Cortex of kidney (tissue), 1 donor: ENCODE measurements at places on chromosomes 7 and 10.
A peak's percentile ranks its signal among the peaks of the same experiment; 100 is the strongest.

DNA sequence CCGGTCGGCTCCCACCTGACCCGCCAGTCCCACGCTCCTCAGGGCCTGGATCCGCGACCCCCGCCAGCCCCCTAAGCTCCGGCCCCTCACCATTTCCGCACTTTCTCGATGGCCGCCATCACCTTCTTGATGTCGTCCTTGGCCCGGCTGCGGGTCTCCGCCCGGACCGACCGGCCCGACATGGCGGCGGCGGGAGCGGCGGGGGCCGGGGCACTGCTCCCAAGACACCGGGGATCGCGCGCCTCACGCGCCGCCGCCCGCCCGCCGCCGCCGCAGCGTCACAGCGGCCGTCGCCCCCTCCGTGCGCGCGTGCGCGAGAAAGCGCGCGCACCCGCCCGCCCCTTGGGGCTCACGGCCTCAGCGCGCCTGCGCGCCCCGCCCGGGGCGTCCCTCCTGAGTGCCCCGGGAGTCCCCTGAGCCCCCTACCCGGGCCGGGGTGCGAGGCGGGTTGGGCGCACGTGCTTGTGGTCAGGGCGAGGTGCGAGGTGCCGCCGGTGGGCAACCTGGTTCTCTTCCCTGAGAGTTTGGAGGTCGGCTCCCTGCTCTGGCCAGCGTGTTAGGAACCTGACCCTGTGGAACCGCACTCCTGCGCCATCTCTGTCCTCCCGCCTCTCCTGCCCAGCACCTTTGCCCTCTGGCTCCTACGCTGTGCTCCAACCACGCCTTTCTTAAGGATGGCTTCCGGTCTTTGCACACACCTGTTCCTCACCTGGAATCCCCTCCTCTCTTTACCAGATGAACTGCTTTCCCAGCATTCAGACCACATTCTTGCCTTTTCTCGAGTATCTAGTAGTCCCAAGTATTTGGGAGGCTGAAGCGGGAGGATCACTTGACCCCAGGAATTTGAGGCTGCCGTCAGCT lies at the start of gene BCL7B:
TSS of gene BCL7B (minus strand) at position 294 of the 861 bp plus-strand sequence. CDS start at position 182, 112 bp downstream.
- no peak for DNase-seq

GRCh38 chr10:93080350-93081046 lies 6.8 kb downstream of the CYP26A1 start:
- no peak for DNase-seq

- no peak for DNase-seq
Observed at GRCh38 chr7:136665878-136666509, 202.5 kb upstream of the CHRM2 start.

DNA sequence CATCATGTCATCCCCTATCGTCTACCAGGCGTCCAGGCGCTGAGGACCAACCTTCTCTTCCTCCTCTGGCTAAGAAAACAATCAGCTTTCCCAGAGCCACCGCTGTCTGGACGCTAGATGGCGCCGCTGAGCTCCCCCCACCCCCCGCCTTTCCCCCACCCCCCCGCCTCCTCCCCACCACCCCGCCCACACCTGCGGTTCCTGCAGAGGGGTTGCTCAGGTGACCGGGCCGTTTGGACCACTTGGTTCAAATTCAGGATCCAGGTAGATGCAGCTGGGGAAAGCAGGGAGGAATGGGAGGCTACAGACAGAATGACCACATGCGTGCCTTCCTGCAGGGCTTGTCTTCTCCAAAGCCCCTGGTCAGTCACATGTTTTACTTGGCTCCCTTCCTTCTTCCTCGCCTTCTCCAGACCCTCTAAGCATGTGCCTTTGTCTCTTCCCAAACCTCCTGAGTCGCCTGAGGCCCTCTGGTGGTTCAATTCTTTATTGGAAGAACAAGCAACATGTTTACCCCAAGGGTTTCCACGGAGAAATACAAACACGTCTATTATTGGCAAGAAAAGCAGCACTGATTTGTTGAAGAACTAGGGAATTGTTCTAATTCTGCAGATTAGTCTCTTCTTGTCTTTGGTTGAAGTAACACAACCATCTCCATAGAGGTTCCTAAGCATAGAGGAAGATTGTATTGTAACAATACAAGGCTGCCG lies 24.7 kb downstream of the AOC1 start:
- no peak for DNase-seq

GRCh38 chr7:157615852-157616251 lies 279.0 kb downstream of the DNAJB6 start:
- no peak for DNase-seq

DNA sequence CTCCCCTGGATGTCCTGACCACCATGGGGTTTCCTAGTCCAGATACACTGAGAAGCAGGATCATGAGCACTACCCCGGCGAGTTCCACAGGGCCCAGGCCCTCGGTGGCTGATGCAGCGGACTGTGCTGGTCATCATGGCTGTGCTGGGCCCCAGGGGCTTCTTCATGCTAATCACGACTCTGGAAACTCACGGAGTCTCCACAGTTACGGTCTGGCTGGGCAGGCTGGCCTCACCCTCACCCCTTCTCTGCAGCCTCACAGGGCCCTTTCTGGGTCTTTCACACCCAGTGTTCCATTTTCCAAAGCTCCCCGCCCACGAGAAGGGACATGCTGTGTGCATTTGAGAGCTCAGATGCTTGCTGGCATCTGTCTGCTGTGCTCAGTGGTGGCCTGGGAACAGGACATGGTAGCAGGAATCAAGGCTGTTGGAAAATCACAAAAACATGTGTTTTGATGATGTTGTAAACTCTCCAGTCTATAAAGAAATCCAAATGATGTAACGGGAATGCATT lies 119.0 kb downstream of the PTPN20 start:
- no peak for DNase-seq

DNA sequence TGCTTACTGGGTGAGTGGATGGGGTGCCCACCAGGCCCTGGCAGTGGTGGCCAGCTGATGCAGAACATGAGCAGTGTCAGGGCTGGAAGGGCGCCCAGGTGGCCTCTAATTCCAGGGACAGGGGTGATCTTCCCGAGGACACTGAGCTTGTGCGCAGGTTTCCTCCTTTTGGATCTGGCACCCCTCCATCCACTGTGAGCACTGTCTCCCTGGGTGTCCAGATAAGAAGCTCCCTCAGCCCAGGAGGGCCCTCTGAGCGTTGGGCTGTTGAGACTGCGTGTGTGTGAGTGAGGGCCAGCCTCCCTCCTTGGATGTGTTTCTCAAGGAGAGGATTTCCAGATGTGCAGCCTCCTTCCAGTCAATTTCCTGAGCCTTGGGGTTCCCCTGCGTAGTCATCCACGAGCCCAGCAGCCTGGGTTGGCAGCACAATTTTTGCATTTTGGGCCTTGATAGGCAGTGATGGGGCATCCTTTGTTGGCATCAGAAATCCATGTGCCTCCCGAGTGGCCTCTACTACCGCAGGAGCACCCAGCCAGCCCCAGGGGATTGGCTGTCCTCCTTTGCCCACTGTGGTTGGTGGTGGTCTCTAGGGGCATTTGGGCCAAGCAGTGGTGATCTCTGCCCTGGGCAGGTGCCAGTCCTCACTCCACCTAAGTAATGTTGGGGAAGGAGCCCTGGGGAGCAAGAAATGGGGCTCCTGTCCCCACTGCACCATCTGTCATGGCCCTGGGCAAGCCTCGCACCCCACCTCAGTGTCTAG lies 20.9 kb upstream of the BTBD16 start:
- no peak for DNase-seq

GRCh38 chr7:107486041-107486440 lies 16.2 kb downstream of the GPR22 start:
- DNase-seq, result no peak

GRCh38 chr7:100794741-100795140 lies 32.6 kb downstream of the EPHB4 start:
- DNase-seq, result no peak

DNA sequence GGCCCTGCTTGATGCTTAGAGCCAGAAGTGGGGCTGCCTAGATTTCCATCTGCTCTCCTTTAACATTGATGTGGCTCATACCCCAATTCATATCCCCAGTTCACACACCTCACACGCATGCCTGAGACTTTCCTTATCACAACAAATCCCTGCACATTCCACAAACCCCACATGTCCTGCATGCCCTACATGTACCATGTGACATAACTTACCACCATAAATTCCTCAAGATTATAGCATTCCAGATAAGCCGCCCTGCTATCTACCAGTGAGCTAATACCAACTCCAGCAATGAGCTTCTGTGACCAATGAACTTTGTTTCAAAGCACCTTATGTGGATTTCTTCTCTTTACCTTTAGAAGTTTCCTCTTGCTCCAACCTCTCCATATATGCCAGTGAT lies 104.7 kb upstream of the RAB11FIP2 start:
- no peak for DNase-seq

GRCh38 chr7:148037044-148037443 lies 553.5 kb upstream of the C7orf33 start:
- no peak for DNase-seq

DNA sequence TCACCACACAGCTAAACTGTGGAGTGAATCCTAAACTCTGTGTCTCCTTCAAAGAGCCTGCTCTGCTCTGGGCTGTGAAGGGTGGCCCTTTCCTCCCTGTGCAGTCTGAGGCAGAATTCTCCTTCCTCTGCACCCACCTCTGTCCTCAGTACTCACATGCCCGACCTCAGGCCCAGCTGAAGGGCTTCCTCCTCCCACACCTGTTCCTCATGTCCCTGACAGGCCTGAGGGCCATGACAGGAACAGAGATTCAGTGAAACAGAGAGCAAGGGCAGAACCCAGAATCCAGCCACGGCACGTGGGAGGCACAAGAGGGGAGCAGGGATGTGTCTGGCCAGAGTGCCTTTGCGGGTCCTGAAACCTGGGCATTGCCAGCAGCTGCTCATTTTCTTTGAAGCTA lies 13.9 kb downstream of the CREB3L2 start:
- DNase-seq, result no peak

DNA sequence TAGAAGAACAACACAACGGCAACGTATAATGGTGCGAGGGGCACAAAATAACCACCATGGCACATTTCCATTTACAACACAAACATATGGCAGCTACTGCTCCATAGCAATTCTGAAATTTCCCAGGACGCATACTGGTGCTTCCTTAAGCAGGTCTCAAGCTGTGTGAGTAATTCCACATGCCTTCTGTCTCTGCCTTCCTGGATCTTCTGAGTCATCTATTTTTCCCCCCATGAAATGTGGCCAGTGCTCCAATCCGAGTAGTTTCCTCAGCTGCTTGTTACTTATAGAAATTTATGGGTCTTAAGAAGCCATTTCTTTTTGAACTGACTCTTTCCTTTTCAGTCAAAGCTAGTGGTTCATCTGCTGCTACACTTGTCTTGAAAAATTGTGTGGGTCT lies 256.6 kb upstream of the KLF6 start:
- DNase-seq, result no peak

GRCh38 chr7:42074076-42074475 lies 162.9 kb downstream of the GLI3 start:
- DNase-seq, result no peak

DNA sequence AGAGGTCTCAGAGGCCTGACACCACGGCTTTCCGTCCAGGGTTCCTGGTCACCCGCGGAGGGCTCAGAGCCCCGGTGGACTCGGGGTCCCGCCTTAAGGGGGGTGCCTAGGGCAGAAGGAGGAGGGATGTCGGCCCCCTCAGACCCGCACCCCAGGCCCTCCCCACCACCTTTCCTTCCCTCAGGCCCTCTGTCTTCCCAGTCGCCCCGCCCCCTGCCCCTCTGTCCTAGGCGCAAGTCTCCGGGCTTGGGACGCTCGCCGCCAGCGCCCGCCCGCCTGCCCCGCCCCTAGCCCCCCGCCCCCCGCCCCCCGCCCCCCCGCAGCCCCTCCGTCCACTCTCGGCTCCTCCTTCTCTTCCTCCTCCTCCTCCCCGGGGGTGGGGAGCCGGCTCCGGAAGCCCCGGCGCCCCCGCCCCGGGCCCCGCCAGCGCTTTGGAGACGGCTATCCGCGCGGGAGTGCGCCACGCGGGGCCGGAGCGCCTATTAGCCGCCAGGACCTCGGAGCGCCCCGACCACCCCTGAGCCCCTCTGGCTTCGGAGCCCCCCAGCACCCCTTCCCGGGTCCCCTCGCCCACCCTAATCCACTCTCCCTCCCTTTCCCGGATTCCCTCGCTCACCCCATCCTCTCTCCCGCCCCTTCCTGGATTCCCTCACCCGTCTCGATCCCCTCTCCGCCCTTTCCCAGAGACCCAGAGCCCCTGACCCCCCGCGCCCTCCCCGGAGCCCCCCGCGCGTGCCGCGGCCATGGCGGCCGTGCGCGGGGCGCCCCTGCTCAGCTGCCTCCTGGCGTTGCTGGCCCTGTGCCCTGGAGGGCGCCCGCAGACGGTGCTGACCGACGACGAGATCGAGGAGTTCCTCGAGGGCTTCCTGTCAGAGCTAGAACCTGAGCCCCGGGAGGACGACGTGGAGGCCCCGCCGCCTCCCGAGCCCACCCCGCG lies at the start of gene AEBP1:
TSS of gene AEBP1 (plus strand) at position 423 of the 937 bp plus-strand sequence. CDS start at position 744, 321 bp downstream.
- no peak for DNase-seq

GRCh38 chr10:84783386-84783785 lies 455.0 kb downstream of the CCSER2 start:
- no peak for DNase-seq

DNA sequence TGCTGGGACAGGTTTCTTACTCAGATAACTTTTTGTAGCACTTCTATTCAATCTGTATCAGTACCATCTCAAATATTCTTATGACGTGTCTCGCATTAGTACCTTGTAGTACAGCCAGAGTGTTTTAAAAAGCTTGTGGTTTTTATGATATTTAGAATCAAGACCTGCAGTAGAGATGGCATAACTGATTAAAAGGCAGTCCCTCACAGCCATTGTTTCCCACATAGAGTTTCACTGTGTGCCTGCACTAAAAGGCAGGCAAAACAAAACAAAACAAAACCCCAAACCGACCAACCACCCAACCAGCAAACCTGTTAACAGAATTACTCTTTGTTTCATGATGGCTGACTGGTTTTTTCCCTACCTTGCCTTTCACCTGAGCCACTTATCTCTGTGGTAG lies 221.3 kb upstream of the DGKB start:
- DNase-seq, result no peak

DNA sequence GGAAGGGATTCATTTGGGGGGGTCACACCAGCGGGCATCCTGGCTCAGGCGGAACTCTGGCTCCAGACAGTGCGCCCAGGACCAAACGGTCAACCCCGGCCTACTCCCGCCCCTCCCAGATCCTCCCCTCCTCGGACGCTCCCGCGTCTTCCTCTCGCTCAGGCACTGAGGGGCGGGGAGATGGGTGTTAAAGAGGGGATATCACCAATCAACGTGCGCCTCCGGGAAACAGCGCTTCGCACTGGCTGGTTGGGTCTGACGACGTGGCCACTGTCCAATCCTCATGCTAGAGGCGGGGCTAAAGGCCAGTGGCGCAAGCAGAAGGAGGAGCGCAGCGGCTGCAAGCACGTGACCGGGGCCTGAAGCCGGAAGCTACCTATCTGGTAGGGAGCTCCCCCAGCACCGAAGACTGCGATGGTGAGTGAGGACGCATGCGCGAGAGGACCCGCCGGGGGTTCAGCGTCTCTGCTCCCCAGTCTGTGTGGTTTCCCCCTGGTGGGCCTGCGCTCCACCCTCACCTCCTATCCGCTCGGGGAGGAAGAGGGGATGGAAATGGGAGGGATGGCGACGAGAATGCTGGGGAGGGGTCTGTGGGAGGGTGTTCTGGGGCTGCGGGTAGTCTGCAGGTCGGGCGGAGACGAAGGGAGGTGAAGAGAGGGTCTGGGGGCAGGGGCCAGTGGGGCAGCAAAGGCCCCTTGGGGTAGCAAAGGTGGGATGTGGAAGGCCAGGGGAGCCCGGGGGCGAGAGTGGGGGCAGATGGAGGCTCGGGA lies at the start of gene LAMTOR4:
TSS of gene LAMTOR4 (plus strand) at position 360 of the 770 bp plus-strand sequence. CDS start at position 415, 55 bp downstream.
- DNase-seq, result peak; percentile 63
